Activated naive CD8-positive, alpha-beta T cell treated with anti-CD3 and anti-CD28 coated beads, Interleukin-2, amount 10 ng/mL, durations not matched to agents 7 days and 5 days (primary cell): ENCODE measurements at places on chromosomes 12 and 14.

- no peaks in the 10 kb centered on the region for H3K36me3 ChIP-seq
- peaks cover 15% of the 10 kb centered on the region for H3K4me1 ChIP-seq
- DNase-seq = no peak
These were observed 1.5 kb downstream of the GSTZ1 start for GRCh38 chr14:77322250-77322902.

GRCh38 chr14:21258889-21259787, 10.1 kb downstream of the HNRNPC start:
- peak overlapping the region; percentile 31 for H3K4me3 ChIP-seq
- H3K36me3 ChIP-seq = peaks cover 54% of the 10 kb centered on the region
- H3K27ac ChIP-seq = no peak overlapping the region

DNA sequence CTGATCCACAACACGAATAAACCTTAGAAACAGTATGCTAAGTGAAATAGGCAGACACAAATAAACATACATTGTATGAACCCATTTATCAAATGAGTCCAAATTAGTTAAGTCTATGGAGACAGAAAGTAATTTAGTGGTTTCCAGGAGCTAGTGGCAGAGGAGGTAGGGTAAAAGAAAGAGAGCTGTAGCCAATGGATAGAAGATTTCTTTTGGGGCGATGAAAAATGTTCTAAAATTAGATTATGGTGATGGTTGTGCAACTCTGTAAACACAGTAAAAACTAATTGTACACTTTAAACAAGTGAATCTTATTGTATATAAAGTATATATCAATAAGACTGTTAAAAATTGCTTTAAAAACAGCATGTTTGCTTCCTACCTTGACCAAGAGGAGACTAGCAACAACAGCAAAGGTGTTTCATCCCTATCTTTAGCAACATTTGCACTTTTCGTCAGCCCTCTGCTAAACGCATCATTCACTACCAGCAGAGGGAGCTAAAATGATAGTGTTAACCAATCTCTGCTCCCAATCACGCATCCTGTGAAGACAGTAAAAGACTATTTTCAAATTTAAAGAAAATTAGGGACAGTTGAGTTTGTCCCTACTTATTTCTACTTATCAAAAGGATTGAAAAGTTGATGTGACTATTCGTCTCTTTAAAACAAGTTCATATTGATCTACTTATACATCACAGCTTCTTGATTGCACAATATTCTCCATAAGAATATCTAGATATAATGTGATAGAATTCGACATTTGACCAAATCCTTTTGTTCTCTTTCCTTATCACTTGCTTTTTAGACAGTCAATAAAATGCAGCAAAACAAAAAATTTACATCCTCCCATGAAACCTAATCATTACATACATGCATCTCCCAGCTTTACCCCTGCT, 24.0 kb upstream of the LGR5 start:
- H3K4me1 ChIP-seq = no peaks in the 10 kb centered on the region
- no peaks in the 10 kb centered on the region for H3K36me3 ChIP-seq
- H3K27ac ChIP-seq = no peak overlapping the region
- no peak overlapping the region for H3K4me3 ChIP-seq
- peaks cover 8% of the 10 kb centered on the region for H3K27me3 ChIP-seq
- DNase-seq = no peak

DNA sequence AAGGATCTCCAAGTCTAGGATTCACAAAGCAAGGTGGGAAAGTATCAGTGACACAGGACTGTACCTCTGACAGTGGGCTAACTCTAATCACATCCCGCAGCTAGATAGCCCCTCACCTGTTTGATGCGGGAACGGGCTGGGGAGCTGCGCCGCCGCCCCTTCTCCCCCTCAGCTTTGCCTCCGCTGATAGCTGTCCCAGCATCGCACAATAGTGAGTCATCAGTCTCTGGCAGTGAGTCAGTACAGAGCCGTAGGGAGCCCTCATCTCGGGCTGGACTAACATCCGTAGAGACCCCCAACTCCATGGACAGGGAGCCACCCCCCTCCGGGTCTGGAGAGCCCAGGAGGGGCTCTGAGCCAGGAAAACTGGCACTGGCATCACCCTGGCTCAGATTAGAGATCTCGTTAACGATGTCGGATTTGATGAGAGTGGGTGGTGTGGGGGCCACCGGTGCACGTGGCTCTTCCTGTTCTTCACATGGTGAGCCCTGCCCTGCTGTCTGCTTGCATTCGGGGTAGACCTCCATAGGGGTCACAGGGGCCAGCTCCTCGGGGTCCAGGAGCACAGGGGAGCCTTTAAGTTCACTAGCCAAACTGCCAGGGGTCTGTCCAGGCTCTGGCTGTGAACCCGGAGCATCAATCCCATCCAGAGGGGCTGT, 10.9 kb downstream of the KMT2D start:
- H3K27me3 ChIP-seq = no peaks in the 10 kb centered on the region
- H3K4me1 ChIP-seq = peaks cover 2% of the 10 kb centered on the region
- no peak overlapping the region for H3K27ac ChIP-seq
- peaks cover 40% of the 10 kb centered on the region for H3K36me3 ChIP-seq
